CD4-positive, alpha-beta T cell treated with Interferon alpha-2 for 1 hour (primary cell): ENCODE measurements at places on chromosomes 4 and X.

DNA sequence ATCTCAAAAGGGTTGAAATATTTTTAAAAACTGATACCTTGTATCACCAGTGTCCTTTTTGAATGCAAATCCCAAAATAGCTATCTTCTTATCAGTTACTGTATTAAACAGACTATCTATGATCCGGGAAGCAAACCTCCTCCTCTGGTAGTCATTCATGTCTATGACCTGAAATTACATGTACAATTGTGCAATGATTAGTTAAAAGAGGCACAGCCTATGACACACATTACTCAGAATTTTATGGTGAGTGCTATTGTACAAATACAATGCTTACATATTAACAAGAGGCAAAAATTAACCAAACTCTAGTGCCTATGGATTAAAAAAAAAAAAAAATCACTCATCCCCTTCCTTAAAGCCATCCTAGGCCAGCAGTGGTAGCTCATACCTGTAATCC is 21.7 kb downstream of the UGDH start:
- DNase-seq, result no peak

- DNase-seq, result no peak
These were observed 671.6 kb upstream of the SLIT2 start for GRCh38 chr4:19580095-19580494.

- no peak for DNase-seq
These were observed 635.0 kb upstream of the NR3C2 start for GRCh38 chr4:149077181-149077580.

DNA sequence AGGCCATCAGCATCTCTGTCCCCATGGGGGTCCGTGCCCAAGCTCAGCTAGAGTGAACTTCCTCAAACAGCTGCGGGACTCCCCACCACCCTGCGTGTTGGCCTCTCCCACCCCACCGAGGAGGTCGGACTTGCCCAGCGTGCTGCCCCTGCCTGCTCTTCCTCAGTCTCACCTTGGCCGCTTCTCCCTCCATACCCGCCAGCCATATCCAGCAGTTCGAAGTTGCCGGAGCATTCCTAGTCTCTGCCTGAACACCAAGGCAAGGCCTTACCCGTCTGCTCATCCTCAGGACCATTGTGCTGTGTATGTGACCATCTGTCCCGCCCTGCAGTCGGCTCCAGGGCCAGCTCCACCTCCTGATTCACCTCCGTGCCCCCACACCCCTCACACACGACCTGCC is 84.5 kb downstream of the WFS1 start:
- no peak for DNase-seq

- DNase-seq, result no peak
These were observed 16.8 kb downstream of the AFF2 start for GRCh38 chrX:148517176-148517575.

GRCh38 chrX:111854556-111855490 is 21.2 kb upstream of the TRPC5OS start:
- no peak for DNase-seq

DNA sequence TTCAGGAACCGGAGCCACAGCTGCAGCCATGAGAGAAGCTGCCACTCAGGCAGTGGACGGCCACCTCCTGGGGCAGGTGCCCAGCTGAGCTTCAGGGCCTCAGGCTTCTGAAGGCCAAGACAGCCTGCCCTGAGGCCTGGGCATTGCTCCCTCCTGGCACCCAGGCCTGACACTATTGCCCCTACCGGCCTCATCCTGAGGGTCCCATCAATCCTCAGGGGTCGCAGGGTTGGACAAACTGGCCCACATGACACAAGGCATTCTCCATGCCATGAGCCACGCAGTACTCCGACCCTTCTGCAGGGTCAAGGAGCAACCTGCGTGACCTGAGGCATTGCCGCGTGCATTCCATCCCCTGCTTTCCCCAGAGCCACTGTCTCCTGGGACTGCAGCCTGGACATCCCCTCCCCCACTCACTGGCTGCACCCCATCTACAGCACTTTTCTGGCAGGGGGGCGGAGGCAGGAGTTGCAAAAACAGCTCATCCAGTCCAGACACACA is 3.0 kb upstream of the ZFP92 start:
- no peak for DNase-seq

DNA sequence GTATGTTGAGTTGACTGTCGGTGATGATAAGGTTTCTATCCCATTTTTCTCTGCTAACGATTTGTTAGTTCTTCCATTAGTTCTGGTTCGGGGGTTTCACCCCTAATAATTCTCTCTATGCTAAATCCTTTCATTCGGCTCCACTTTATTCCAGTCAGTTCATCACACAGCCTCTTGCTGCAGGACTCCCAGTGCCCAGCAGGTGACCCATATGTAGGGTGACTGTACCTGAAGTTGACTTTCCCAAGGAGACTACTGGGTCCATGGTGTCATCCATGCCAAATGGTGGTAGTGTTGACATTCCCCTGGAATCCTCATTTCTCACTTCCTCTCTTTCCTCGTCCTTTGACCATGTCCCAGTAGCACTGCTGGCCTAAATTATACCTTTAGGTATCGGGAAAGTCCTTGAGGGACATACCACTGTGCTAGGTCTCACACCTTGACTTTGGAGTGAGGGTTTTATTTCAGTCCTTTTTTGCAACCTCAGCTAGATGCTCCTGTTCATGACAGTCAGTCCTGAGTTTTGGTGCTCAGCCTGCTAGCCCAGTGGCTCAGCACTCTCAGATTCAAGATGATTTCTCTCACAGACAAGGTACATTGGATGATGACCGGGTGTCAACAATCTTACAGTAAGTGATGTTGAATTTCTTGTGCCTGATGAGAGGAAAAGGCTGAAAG is 105.1 kb upstream of the ARHGAP24 start:
- no peak for DNase-seq
